ENCODE measurements at places on chromosomes 5 and 9.

DNA sequence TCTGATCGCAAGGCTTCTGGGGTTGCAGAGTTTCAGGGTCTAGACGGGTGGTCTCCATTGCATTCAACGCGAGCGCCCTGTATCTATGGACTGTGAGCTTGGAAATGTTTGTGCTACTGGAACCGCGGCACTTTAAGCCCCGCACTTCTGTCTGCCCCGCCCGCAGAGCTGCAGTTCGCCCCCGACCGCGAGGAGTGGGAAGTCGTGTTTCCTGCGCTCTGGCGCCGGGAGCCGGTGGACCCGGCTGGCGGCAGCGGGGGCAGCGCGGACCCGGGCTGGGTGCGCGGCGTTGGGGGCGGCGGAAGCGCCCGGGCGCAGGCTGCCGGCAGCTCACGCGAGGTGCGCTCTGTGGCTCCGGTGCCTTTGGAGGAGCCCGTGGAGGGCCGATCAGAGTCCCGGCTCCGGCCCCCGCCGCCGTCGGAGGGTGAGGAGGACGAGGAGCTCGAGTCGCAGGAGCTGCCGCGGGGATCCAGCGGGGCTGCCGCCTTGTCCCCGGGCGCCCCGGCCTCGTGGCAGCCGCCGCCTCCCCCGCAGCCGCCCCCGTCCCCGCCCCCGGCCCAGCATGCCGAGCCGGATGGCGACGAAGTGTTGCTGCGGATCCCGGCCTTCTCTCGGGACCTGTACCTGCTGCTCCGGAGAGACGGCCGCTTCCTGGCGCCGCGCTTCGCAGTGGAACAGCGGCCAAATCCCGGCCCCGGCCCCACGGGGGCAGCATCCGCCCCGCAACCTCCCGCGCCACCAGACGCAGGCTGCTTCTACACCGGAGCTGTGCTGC, 1.0 kb downstream of the ADAMTS19 start:
- no peak for DNase-seq

DNA sequence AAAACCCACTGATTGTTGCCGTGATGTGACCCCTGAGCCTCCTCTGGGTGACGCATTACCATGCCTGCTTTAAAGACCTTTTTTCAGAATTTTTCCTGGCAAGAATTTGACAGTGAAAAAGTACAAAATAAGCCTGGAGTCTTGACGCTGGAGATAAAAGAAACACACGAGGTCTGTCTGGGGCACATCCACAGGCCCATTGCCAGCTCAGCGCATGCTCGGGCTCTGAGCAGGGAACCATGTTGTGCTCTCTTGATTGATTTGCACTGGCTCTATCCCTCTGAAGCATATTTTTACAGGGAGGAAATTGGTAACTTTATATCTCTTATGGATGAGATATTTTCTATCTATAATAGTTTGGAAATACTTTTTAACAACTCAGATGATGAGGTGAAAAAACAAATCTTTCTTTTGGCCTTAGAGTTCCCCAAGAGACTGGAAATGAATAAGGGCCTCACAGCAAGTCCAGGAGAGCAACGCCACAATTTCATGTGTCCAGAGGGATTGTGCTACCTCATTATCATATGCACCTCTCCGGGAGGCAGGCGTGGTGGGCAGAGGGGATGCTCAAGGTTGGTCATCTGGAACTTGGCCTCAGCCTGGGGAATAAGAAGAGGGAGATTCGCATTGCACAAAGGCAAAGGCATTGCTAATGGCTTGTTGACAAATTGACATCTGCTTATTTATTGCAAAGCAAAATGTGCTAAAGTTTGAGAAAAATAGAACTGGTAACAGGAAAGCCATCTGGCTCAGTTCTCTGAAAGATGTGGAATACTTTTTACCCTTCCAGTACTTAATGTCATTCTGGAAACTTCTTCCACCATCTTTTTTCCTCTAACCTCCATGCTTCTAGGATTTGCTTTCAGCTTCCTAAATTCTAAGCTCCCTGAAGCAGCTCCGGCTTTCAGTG, 183.8 kb downstream of the PJA2 start:
- no peak for DNase-seq

- no peak for DNase-seq
These were observed 18.5 kb downstream of the C9orf85 start for GRCh38 chr9:71929791-71930440.

- peak; percentile 4 for DNase-seq
These were observed 293.9 kb downstream of the ZSWIM6 start for GRCh38 chr5:61625681-61626621.

GRCh38 chr9:134396258-134396742, 70.0 kb downstream of the RXRA start:
- DNase-seq = peak; percentile 40

GRCh38 chr5:180330810-180331646, 22.1 kb downstream of the GFPT2 start:
- DNase-seq = no peak

- no peak for DNase-seq
These were observed 500.7 kb downstream of the CDH12 start for GRCh38 chr5:22352493-22352892.

- DNase-seq = no peak
These were observed 90.8 kb downstream of the HACD4 start for GRCh38 chr9:20940447-20941173.

DNA sequence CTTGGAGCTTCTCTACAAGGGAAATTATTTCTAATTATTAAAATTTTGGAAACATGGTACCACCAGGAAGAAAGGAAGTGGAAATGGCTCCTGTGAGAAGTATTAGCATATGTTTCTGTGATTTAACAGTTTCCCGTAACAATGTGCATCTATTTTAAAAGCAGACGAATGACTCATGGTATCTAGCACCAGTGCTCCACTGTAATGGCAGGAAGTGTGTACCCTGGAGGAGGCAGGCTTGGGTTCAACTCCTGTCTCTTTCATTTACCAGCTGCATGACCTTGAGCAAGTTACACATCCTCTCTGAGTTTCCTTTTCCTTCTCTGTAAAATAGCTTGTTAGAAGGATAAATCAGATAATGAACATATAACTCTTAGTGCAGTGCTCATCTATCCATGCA, 41.0 kb upstream of the ANGPTL2 start:
- no peak for DNase-seq

GRCh38 chr9:136832581-136832980, 9.7 kb upstream of the AJM1 start:
- no peak for DNase-seq
